Naive thymus-derived CD8-positive, alpha-beta T cell (primary cell): ENCODE measurements at places on chromosomes 1 and 21. TPM values are rescaled to one million over a fixed set of nuclear protein-coding genes. Genes with fewer than 3 reads are reported as not detected.

DNA sequence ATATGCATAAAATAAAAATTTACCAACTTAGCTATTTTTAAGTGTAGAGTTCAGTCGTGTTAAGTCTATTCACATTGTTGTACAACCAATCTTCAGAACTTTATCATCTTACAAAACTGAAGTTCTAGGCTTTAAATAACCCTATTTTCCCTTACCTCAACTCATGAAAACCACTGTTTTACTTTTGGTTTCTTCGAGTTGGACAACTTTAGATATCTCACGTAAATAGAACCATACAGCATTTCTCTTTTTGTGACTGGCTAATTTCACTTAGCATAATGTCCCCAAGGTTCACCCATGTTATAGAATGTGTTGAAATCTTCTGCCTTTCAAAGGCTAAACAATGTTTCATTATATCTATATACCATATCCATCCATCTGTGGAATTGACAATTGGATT is 819.0 kb upstream of the ADGRL4 start:
- DNase-seq, result no peak
- H3K27me3 ChIP-seq, result no peaks in the 10 kb centered on the region

GRCh38 chr1:206812471-206812870 is 40.2 kb upstream of the IL10 start:
- H3K36me3 ChIP-seq, result no peaks in the 10 kb centered on the region
- H3K27ac ChIP-seq, result no peak overlapping the region
- DNase-seq, result no peak
- H3K4me3 ChIP-seq, result no peak overlapping the region
- peaks cover 23% of the 10 kb centered on the region for H3K4me1 ChIP-seq
- no peaks in the 10 kb centered on the region for H3K27me3 ChIP-seq

DNA sequence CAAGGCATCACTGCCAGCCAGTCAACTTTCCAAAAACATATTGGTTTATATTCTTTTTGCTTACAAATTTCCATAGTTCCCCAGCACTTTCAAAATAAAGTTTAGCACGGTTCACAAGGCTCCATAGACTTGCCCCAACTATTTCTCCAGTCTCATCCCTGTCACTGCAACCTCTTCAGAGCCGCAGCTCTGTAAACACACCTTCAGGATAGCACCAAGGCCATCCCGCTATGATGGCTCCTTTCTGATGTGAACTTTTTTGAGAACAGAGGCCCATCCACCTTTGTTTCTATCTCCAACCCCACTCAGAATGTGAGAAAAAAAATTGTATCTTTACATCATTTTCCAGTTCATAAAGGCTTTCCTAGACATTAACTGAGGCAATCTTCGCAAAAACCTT is 26.3 kb downstream of the PGM1 start:
- H3K27ac ChIP-seq, result no peak overlapping the region
- DNase-seq, result no peak
- peaks cover 14% of the 10 kb centered on the region for H3K4me1 ChIP-seq

- H3K4me3 ChIP-seq, result no peak overlapping the region
- peaks cover 8% of the 10 kb centered on the region for H3K4me1 ChIP-seq
- no peak overlapping the region for H3K27ac ChIP-seq
- no peaks in the 10 kb centered on the region for H3K36me3 ChIP-seq
Observed at GRCh38 chr1:92778376-92778775, 6.5 kb downstream of the EVI5 start.

GRCh38 chr1:48194801-48195200 is 27.7 kb upstream of the SLC5A9 start:
- no peak overlapping the region for H3K27ac ChIP-seq
- H3K36me3 ChIP-seq, result no peaks in the 10 kb centered on the region
- H3K4me1 ChIP-seq, result no peaks in the 10 kb centered on the region
- DNase-seq, result no peak

The CCDC190 gene
- not detected for polyA plus RNA-seq

The OR2L13 gene
- not detected for polyA plus RNA-seq

The RGS7 gene
- polyA plus RNA-seq, result not detected

GRCh38 chr1:177130451-177130945 is 34.0 kb downstream of the ASTN1 start:
- no peak overlapping the region for H3K4me3 ChIP-seq
- no peak overlapping the region for H3K27ac ChIP-seq
- H3K36me3 ChIP-seq, result no peaks in the 10 kb centered on the region
- no peaks in the 10 kb centered on the region for H3K4me1 ChIP-seq
- H3K27me3 ChIP-seq, result peaks cover 1% of the 10 kb centered on the region
- no peak for DNase-seq

DNA sequence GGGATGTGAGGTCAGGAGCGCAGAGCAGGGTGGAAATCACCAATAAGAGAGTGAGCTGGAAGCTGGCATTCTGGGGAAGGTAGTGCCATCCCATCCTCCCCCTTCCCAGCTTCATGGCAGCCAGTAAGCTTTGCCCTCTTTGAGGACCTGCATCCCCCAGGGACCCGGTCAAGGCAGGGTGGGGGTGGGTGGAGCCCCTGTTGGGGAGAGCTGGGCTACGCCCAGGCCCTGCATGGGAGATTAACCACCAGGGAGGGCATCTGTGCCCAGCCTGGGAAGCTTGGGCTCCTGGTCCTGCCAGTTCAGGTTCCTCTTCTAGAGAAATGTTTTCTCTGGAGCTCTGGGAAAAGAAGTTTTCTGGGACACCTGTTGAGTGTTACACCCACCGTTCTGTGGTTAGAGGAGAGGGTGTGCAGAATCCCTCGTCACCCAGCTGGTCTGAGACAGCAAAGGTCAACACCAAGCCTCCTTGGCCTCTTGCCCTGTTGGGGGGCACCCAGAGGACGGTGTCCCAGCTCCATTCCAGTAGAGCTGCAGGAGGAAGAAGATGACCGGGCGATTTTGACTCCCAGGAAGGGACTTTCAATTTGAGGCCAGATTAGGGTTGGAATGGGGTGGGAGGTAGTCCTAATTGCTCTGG is 30.1 kb upstream of the TENT5C start:
- H3K4me3 ChIP-seq, result no peak overlapping the region
- no peak for DNase-seq
- no peak overlapping the region for H3K27ac ChIP-seq
- H3K4me1 ChIP-seq, result peaks cover 27% of the 10 kb centered on the region
- no peaks in the 10 kb centered on the region for H3K27me3 ChIP-seq

The IL19 gene
- polyA plus RNA-seq, result not detected

The HES4 gene
- 0.85 TPM for polyA plus RNA-seq

DNA sequence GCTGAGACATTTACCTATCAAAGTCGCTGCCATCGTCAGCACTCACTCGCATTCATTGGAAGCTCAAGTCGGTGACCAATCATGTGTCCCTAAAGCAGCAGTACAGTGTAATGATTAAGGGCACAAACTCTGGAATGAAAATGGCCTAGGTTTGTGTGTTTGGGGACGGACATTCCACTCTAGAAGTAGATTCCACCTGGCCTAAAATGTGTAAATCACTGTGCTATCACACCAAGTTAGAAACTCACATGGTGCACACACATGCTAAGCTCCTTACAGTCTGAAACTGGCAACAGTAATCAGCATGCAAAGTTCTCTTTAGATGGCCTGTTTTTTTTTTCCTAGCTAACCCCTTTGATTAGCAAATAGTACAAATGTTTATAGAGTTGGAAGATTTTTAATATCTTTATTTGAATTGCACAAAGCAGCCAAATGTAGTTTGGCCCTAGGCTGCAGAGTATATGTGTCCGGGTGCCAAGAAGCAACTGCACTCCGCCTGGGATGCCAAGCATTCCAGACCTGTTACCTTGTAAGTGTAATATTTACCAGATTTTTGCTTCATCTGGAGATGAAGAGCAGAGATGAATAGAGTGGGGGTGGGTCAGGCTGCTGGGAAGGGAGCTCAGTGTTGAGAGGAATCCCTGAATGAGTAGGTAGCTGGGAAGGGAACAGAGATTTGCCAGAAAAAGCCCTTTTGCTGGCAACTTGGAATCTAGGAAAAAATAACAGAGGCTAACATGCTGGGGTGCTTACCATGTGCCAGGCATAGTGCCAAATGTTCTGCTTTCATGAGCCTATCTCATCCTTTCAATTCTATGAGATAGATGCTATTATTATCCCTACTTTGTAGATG is 35.2 kb downstream of the TGFB2 start:
- H3K27me3 ChIP-seq, result peaks cover 24% of the 10 kb centered on the region
- H3K4me1 ChIP-seq, result peaks cover 9% of the 10 kb centered on the region
- H3K36me3 ChIP-seq, result no peaks in the 10 kb centered on the region

- H3K36me3 ChIP-seq, result peaks cover 1% of the 10 kb centered on the region
- H3K27ac ChIP-seq, result no peak within 1 kb of the TSS
- peaks cover 57% of the 10 kb centered on the region for H3K4me1 ChIP-seq
- peaks cover 33% of the 10 kb centered on the region for H3K27me3 ChIP-seq
Observed at GRCh38 chr21:36698981-36699545, at the start of gene SIM2. TSS of gene SIM2 (plus strand) at chr21:36699115. CDS start at chr21:36699747, 632 bp downstream.

The SPATA21 gene
- polyA plus RNA-seq, result not detected

DNA sequence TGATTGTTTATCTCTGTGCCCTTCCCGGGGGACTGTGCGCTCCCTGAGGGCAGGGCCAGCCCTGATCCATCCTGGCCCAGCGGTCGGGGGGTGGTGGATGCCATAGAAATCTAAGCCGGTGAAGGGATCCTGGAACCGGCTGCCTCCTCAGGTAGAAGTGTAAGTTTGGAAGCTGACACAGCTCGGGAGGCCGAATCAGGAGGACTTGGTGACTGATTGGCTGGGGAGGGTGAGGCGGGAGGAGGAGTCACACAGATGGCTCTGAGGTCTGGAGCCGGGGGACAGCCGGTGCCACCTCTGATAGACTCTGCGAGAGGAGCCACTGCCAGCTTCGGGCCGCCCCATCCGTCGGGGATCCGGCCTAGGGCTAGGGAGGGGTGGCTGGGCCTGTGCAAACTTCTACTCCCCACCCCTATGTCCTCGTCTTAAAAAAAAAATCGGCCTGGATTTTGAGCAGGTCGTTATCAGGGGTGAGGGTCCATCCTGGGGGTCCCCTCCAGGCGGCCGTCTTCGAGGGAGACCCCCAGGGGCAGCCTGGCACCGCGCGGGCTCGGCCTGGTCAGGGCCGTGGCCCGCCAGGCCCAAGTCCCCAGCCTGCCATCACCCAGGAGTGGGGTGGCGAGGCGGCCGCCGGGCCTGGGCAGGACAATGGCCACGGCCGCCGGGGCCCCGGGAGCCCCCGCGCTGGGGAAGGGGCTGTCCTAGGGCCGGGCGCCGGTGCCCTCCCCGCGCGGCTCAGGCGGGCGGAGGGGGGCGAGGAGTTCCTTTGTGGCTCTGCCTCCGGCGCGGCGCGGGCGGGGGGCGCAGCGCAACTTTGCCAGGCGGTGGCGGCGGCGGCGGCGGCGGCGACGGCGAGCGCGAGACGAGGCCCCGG is 708 bp upstream of the ZNF362 start:
- no peaks in the 10 kb centered on the region for H3K27me3 ChIP-seq
- no peaks in the 10 kb centered on the region for H3K36me3 ChIP-seq
- H3K4me3 ChIP-seq, result peak overlapping the region; percentile 67
- H3K27ac ChIP-seq, result peak overlapping the region; percentile 62
- peak; percentile 37 for DNase-seq

- no peak for DNase-seq
- no peak overlapping the region for H3K4me3 ChIP-seq
- no peaks in the 10 kb centered on the region for H3K36me3 ChIP-seq
- H3K27ac ChIP-seq, result no peak overlapping the region
- H3K27me3 ChIP-seq, result peaks cover 12% of the 10 kb centered on the region
Observed at GRCh38 chr21:26332867-26333266, 162.3 kb upstream of the APP start.

DNA sequence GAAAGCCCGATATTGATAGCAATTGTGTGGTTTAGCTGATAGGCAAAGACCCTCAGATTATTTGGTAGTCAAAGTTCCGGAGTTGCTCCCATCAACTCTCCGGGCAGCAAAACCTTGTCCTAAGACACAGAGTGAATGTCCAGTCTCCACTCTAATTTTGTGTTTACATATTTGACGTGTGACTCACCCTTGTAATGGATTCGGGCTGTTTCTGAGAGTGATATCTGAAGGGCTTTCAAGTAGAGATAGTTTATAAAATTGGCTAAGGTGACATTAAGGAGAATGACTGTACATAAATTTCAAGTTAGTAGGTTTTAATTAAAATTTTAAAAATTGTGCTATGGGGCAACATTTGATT is 154.2 kb downstream of the CNIH3 start:
- H3K27ac ChIP-seq, result no peak overlapping the region
- DNase-seq, result no peak
- no peaks in the 10 kb centered on the region for H3K4me1 ChIP-seq
- H3K4me3 ChIP-seq, result no peak overlapping the region
- H3K36me3 ChIP-seq, result no peaks in the 10 kb centered on the region

- no peaks in the 10 kb centered on the region for H3K36me3 ChIP-seq
- peaks cover 34% of the 10 kb centered on the region for H3K27me3 ChIP-seq
- H3K4me1 ChIP-seq, result no peaks in the 10 kb centered on the region
- no peak for DNase-seq
Observed at GRCh38 chr1:17979815-17980214, 127.8 kb upstream of the IGSF21 start.

GRCh38 chr1:182786223-182786994 is 3.2 kb upstream of the NPL start:
- peaks cover 12% of the 10 kb centered on the region for H3K4me1 ChIP-seq
- H3K4me3 ChIP-seq, result no peak overlapping the region

- no peaks in the 10 kb centered on the region for H3K36me3 ChIP-seq
- H3K27ac ChIP-seq, result no peak overlapping the region
- peaks cover 17% of the 10 kb centered on the region for H3K4me1 ChIP-seq
- no peak for DNase-seq
Observed at GRCh38 chr1:31509124-31510072, 66.9 kb upstream of the TINAGL1 start.

DNA sequence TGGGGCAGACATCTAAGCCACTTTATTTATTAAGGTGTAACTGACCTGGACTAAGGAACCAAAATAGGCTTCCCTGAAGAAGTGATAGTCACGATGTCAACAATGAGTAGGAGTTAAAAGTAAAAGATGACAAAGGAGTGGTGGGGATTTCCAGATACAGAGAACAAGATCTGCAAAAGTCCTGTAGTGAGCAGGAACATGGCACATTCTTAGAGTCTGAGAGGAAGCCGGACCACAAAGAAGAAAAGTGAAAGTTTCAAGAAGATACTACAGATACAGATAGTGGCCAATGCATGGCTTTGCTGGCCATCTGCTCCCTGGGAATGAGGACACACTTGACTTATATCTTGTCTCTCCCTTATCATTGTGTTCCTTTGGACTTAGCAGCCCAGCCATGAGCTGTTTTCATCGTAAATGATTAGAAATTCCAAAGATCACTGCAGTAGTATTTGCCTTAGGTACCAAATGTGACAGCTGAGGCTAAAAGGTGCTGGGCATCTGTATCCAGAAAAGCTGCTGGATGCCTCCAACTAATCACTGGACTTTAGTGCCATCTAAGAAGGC is 302.4 kb upstream of the NR5A2 start:
- no peaks in the 10 kb centered on the region for H3K4me1 ChIP-seq
- H3K36me3 ChIP-seq, result no peaks in the 10 kb centered on the region
- H3K27ac ChIP-seq, result no peak overlapping the region
- no peak for DNase-seq
- no peak overlapping the region for H3K4me3 ChIP-seq
- H3K27me3 ChIP-seq, result peaks cover 13% of the 10 kb centered on the region

The PSMD4 gene
- polyA plus RNA-seq, result 220 TPM

- no peak overlapping the region for H3K4me3 ChIP-seq
- no peak overlapping the region for H3K27ac ChIP-seq
- H3K36me3 ChIP-seq, result peaks cover 5% of the 10 kb centered on the region
- DNase-seq, result peak; percentile 43
- peaks cover 9% of the 10 kb centered on the region for H3K4me1 ChIP-seq
- H3K27me3 ChIP-seq, result no peaks in the 10 kb centered on the region
Observed at GRCh38 chr21:42614811-42615351, 38.5 kb upstream of the PDE9A start.
